ENCODE measurements at places on chromosomes 7 and 10. TPM values are rescaled to one million over a fixed set of nuclear protein-coding genes. Genes with fewer than 3 reads are reported as not detected.

DNA sequence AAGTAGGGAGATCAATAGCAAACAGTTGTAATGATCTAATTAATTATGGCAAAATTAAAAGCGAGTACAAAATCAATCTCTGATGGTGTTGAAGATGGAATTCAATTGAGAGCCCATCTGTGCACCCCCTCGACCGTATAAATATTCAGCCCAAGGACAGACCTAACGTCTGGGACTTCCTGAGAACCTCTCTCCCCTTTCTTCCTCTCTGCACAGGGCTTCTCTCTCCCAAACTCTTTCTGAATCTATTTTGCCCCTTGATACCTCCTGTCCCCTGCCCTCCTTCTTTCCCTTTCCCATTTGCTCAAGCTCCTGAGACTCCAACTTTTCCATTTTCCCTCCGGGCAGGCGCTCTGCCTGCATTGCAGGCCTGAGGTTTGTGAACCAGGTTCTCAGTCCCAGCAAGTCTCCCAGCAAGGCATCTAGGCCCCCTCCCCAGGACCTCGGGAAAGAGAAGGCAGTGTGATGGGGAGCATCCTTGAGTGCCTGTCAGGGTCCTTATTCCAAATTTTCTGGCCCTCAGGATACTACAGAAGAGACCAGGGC, 8.5 kb upstream of the PAX2 start:
- H3K36me3 ChIP-seq = no peaks in the 10 kb centered on the region
- H3K4me1 ChIP-seq = peaks cover 18% of the 10 kb centered on the region
- H3K27ac ChIP-seq = no peak overlapping the region
- H3K27me3 ChIP-seq = peaks cover 78% of the 10 kb centered on the region

GRCh38 chr10:77669892-77670291, 32.3 kb upstream of the KCNMA1 start:
- no peak overlapping the region for H3K27ac ChIP-seq
- no peaks in the 10 kb centered on the region for H3K27me3 ChIP-seq
- H3K36me3 ChIP-seq = no peaks in the 10 kb centered on the region
- H3K4me3 ChIP-seq = no peak overlapping the region
- DNase-seq = no peak

- H3K4me3 ChIP-seq = no peak overlapping the region
- no peaks in the 10 kb centered on the region for H3K27me3 ChIP-seq
- H3K36me3 ChIP-seq = no peaks in the 10 kb centered on the region
- no peaks in the 10 kb centered on the region for H3K4me1 ChIP-seq
Measured at GRCh38 chr7:81120803-81121202, 202.0 kb upstream of the SEMA3C start.

The RAB19 gene
- total RNA-seq = 1.6 TPM

GRCh38 chr7:10643545-10643944, 330.1 kb upstream of the PHF14 start:
- no peak overlapping the region for H3K27ac ChIP-seq
- no peak for DNase-seq
- no peaks in the 10 kb centered on the region for H3K4me1 ChIP-seq
- H3K4me3 ChIP-seq = no peak overlapping the region
- H3K36me3 ChIP-seq = no peaks in the 10 kb centered on the region

DNA sequence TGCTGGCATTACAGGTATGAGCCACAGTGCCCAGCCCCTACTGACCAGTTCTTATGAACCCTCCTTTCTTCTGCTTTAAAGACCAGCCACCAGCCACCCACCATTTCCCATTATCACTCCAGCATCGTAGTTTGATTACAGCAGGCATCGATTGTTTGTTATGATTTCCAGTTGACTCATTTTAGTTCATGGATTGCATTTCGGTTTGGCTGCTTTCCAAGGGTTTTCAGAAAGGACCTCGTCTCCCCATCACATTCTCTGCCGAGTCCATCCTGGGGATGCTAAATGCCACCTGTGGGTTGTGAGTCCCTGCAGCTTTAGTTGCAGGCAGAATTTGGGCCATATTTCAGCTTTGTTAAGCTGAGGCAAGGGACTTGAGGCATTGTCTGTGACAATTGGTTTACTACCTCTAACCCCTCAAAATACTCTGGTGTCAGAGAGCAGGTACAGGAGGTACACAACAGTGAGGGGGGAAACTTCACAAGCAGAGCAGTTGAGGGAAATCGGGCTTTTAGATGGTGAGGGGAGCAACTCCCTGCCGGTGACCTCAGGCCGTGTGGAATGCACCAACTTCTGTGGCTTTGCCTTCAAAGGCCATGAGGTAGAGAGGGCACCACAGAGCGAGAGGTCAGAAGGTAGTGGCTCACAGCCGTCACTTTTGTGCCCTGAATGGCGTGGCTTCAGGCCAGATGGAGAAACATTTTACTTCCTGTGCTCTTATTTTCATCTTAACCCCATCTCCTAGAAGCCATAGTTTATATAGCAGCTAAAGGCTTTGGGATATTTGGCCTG, 203.8 kb downstream of the CCDC3 start:
- H3K27ac ChIP-seq = no peak overlapping the region
- H3K36me3 ChIP-seq = peaks cover 12% of the 10 kb centered on the region
- DNase-seq = no peak
- no peak overlapping the region for H3K4me3 ChIP-seq
- no peaks in the 10 kb centered on the region for H3K27me3 ChIP-seq

GRCh38 chr7:5477723-5478531, 54.3 kb upstream of the TNRC18 start:
- no peak overlapping the region for H3K27ac ChIP-seq
- no peak for DNase-seq
- no peaks in the 10 kb centered on the region for H3K27me3 ChIP-seq
- H3K36me3 ChIP-seq = peaks cover 4% of the 10 kb centered on the region
- H3K4me3 ChIP-seq = peak overlapping the region; percentile 12
- no peaks in the 10 kb centered on the region for H3K4me1 ChIP-seq

DNA sequence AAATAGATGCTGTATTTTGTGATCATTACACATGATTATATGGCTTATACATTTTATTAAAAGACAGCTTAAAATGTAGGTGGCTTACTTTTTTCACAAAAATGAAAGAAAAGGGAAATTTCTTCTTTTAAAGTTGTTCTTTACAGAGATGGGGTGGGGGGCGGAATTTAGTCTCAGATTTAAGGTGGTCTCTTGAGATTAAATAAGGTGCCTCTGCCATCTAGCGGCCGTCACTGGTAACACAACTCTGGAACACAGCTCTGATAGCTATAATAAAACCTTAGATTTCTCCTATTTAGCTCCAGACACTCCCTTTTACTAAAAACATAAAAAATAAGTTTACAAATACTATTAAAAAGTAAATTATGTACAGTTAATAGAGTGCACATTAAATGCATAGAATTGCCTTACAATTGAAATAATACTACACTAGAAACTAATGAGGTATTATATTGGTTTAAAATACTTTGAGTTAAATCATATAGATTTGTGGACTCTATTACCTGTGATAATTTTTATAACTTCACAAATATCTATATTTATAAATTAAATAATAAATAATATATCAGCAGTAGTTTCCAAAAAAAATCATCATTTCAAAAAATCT, 210.9 kb downstream of the DGKB start:
- no peaks in the 10 kb centered on the region for H3K27me3 ChIP-seq
- no peaks in the 10 kb centered on the region for H3K4me1 ChIP-seq
- no peak overlapping the region for H3K4me3 ChIP-seq
- no peak overlapping the region for H3K27ac ChIP-seq
- H3K36me3 ChIP-seq = no peaks in the 10 kb centered on the region

The ERLIN1 gene
- total RNA-seq = 1.5 TPM

DNA sequence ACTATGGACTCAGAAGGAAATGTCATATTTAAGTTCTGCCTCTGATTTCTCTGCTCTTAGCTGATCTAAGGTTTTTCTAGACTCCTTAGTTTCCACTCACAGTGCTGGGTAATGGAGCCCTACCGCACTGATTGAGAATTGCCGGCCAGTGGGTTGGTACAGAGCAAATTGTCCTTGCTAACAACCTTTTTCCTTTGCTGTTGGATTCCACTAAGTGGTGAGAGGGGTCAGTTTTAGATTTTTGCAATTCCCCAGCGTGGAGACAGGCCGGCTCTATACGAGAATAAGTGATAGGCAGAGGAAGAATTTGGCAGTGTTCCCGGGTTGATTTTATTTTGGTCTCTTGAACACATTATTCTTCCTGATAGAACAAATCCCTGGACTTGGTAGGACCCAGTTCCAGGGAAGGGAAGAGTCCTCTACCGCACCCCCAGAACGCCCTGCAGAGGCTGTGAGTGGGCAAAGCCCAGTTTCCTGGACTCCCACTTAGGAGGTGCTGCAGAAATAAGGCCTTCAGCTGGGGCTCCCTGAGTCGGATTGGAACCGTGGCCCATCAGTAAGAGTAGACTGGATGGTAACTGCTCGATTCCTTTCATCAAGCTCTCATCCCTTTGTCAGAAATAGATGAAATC, 3.0 kb upstream of the NRP1 start:
- H3K4me3 ChIP-seq = no peak overlapping the region
- H3K27me3 ChIP-seq = peaks cover 48% of the 10 kb centered on the region
- H3K36me3 ChIP-seq = no peaks in the 10 kb centered on the region
- no peak for DNase-seq
- peaks cover 32% of the 10 kb centered on the region for H3K4me1 ChIP-seq

The APBB1IP gene
- 44.5 TPM for total RNA-seq

The PSD gene
- 16.7 TPM for total RNA-seq

DNA sequence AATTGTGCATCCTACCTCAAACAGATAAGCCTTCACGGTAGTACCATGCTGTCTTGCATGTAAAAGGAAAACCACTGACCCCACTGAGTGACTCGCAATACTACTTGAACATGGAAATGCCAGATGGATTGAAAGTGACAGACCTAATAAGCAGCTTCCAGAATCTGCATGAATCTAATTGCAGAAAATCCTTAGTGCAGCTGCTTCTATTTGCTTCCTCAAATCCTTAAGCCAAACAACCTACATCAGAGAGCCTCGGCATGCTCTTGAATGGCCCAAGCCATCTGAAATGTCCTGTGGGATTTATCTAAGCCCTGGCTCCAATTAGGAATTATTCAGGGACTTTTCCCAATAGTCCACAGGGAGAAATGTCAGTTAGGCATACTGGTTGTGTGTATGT, 509.5 kb upstream of the CELF2 start:
- no peak for DNase-seq
- H3K27ac ChIP-seq = no peak overlapping the region
- no peaks in the 10 kb centered on the region for H3K4me1 ChIP-seq
- H3K4me3 ChIP-seq = no peak overlapping the region

- H3K27me3 ChIP-seq = no peaks in the 10 kb centered on the region
- no peak overlapping the region for H3K27ac ChIP-seq
- no peak overlapping the region for H3K4me3 ChIP-seq
- no peaks in the 10 kb centered on the region for H3K4me1 ChIP-seq
Measured at GRCh38 chr10:42981358-42982236, 95.3 kb upstream of the RET start.

- H3K4me3 ChIP-seq = no peak overlapping the region
- no peak for DNase-seq
- H3K36me3 ChIP-seq = no peaks in the 10 kb centered on the region
- no peak overlapping the region for H3K27ac ChIP-seq
Measured at GRCh38 chr10:71371750-71372166, 25.0 kb upstream of the CDH23 start.

GRCh38 chr10:90745565-90745964, 112.3 kb downstream of the HTR7 start:
- H3K36me3 ChIP-seq = no peaks in the 10 kb centered on the region
- no peak for DNase-seq
- no peak overlapping the region for H3K4me3 ChIP-seq
- no peaks in the 10 kb centered on the region for H3K4me1 ChIP-seq
- H3K27ac ChIP-seq = no peak overlapping the region
- no peaks in the 10 kb centered on the region for H3K27me3 ChIP-seq

DNA sequence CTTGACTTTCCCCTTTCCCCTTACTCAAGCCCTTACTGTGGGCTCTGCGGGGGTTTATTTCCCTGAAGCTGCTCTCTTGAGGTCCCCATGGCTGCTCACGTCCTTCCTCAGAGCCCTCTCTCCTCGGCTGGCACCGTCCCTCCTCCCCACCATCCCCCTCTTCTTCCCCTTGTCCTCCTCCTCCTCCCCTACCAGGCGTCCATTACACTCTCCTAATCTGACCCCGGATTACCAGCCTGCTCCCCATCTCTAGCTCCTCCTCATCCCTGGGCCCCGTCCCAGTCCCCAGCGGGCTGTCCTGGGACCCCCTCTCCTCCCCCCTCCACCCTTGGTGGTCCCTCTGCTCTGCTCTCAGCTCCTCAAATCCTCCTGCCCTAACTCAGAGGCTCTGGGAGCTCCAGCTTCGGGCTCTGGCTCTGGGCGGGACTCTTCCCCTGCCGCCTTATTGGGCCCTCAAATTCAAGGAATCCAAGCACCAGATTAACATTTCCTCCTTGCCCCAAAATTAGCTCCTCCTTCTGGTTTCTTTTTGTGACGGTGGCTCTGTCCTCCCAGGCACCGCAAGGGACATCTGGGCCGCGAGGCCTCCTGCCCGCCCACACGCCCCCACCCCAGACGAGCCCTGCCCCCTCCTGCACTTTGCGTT, 48.5 kb upstream of the LEP start:
- no peak for DNase-seq
- H3K36me3 ChIP-seq = no peaks in the 10 kb centered on the region
- no peak overlapping the region for H3K27ac ChIP-seq
- no peaks in the 10 kb centered on the region for H3K4me1 ChIP-seq

GRCh38 chr7:18890134-18890533, 227.3 kb downstream of the TWIST1 start:
- H3K36me3 ChIP-seq = no peaks in the 10 kb centered on the region
- DNase-seq = no peak

DNA sequence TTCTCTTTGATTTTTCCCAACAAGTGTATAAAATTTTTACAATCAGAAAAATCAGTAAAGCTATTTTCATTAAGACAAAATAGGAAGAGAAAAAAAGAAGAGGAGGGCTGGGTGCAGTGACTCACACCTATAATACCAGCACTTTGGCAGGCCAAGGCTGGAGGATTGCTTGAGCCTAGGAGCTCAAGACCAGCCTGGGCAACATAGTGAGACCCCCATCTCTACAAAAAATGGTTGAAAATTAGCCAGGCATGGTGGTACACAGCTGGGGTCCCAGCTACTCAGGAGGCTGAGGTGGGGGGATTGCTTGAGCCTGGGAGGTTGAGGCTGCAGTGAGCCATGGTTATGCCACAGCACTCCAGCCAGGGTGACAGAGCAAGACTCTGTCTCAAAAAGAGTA, 172.3 kb downstream of the AKR1D1 start:
- no peak for DNase-seq
- no peaks in the 10 kb centered on the region for H3K36me3 ChIP-seq
- H3K27ac ChIP-seq = no peak overlapping the region
- H3K4me1 ChIP-seq = no peaks in the 10 kb centered on the region
- no peak overlapping the region for H3K4me3 ChIP-seq
- no peaks in the 10 kb centered on the region for H3K27me3 ChIP-seq

- no peak overlapping the region for H3K27ac ChIP-seq
- no peak overlapping the region for H3K4me3 ChIP-seq
- H3K36me3 ChIP-seq = no peaks in the 10 kb centered on the region
Measured at GRCh38 chr10:51394039-51394438, 305.4 kb downstream of the CSTF2T start.

GRCh38 chr10:57786850-57787750, 480.6 kb downstream of the IPMK start:
- DNase-seq = no peak
- no peaks in the 10 kb centered on the region for H3K4me1 ChIP-seq
- no peak overlapping the region for H3K4me3 ChIP-seq
- no peak overlapping the region for H3K27ac ChIP-seq
- H3K36me3 ChIP-seq = no peaks in the 10 kb centered on the region

- H3K27ac ChIP-seq = no peak within 1 kb of the TSS
- H3K27me3 ChIP-seq = no peaks in the 10 kb centered on the region
- H3K36me3 ChIP-seq = no peaks in the 10 kb centered on the region
- DNase-seq = no peak
Measured at GRCh38 chr7:138797715-138798320, at the start of the genes ATP6V0A4 and TMEM213. Gene ATP6V0A4 (minus strand): TSS chr7:138798196. CDS start chr7:138771247, 26,949 bp downstream. Gene TMEM213 (plus strand): TSS chr7:138797994. CDS start chr7:138798105, 111 bp downstream.

The ZNF735 gene
- not detected for total RNA-seq

The SFTPA2 gene
- total RNA-seq = not detected

All from CD4-positive, alpha-beta T cell (primary cell).